ENCODE measurements at places on chromosomes 2 and 18.

DNA sequence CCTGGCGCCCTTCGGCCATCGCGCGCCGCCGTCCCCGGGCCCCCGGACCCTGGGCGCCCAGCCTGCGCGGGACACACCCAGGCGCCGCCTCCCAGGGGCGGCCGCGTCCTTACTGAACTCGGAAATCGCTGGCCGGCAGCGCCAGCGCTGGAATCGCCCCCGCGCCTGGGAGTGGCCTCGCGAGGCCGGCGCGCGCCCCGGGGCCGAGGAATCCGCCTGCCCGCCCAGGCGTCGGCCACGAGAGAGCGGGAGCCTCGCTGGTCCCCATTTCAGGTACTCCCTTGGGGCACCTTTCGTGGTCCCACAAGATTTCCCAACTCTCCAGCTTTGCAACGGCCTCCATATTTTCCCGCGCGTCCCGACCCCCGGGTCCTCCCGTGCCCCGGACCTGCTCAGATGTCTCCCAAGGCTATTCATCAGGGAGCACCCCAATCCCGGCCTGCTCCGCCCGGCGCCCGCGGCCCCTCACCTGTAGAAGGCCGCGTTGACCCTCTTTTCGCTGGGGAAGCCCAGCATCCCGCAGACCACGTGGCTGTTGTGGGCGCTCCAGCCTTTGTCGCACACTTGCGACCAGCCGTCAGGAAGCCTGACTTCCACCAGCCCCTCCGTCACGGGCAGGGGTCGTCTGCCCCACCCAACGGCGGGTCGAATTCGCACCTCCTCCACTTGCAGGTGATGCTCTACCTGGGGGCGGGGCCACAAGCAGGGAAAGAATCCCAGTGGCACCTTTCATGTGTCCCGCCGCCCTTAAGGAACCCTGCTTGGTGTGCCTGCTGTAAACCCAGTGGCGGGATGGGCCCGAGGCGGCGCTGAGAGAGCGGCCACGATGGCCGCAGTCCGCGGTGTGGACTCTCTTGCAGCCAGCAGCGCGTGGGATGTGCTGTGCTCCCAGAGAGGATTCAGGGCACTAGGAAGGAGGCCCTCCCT lies 4.6 kb downstream of the LOXL3 start:
- DNase-seq = no peak

DNA sequence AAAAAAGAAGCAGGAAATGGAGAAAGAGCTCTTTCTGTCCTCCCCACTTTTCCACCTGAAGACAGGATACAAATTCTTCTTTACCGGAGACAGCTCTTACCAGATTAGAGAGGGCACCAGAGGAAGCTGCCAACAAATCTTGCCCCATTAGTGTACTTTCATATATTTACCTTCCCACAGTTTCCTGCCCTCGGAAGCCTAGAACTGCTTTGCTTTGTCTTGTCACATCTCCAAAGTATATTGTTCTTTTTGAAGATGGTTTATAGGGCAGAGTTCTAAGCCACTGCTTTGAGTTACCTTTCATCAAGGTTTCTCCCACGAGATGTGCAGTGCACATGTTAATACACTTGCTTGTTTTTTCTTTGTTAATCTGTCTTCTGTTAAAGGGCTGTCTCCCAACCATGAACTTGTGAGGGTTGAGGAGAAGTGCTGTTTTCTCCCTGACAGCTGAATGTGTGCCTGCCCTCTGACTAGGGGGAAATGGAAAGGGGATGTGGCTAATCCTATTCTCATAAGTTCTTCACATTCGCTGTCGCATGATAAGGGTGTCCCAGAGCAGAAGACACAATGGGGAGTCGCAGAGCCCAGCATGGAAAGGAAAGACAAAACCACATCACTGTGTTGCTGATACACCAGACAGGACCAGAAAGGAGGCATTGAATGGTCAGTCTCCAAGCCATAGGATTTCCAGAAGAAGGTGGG lies 24.2 kb downstream of the CENPA start:
- DNase-seq = no peak

DNA sequence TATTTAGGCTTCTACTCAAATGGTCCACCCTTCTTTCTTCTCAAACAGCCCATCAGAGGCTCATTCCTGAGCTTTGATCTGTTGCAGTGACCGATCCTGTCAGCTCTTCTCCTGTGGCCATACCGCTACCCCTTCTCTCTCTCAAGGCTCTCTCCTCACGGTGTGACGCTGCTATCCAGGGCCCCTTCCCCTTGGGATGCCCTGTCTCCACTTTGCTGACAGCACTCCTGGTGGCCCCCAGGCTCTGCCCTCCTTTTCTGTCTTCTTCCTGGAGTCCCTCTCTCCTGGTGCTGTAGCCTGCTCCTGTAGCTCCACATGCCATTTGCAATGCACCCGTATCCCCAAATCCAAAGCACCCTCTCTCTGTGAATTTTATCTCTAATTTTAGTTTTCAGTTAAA lies 45.4 kb upstream of the CTAGE1 start:
- DNase-seq = no peak

- no peak for DNase-seq
Observed at GRCh38 chr2:217609952-217610351, 392.8 kb downstream of the TNS1 start.
